Mucosa of descending colon (tissue), 3 donors: ENCODE measurements at places on chromosomes 5 and 9.

- no peak for DNase-seq
These were observed 483.2 kb downstream of the CDH10 start for GRCh38 chr5:24161559-24161958.

GRCh38 chr9:77883846-77884771 is 147.5 kb downstream of the GNAQ start:
- no peak for DNase-seq

DNA sequence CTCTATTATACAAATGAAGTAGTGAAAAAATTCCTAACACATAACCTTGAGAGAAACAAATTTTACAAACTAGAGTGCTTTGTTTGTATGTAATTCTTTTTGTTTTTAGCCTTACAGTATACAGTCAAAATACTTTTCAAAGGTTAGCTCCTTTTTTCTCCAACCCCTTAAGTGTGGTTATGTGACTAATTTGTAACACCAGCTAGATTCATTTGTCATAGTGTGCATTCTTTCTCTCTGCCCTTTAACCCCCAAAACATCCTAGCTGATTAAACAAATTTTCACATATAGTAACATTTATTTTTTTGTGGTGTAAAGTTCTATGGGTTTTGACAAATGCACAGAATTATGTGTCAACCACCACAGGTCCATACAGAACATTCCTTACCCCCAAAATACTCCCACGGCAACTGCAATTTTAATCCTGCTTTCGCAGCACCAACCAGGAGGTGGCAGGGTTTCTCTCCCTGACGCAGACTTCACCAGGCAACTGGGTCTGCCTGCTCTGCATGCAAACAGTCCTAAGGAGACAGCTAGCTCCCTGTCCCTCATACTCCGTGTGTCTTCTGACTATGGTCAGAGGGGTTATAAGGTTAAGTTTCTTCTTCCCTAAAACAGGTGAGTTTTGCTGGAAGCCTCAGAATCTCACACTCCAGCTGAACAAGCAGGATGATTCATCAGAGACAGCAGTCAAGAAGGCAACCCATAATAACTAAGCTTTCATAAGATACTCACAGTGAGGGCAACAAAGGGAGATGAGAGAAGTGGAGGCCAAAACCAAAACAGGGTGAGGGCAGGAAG is 44.5 kb upstream of the NR5A1 start:
- DNase-seq: no peak

DNA sequence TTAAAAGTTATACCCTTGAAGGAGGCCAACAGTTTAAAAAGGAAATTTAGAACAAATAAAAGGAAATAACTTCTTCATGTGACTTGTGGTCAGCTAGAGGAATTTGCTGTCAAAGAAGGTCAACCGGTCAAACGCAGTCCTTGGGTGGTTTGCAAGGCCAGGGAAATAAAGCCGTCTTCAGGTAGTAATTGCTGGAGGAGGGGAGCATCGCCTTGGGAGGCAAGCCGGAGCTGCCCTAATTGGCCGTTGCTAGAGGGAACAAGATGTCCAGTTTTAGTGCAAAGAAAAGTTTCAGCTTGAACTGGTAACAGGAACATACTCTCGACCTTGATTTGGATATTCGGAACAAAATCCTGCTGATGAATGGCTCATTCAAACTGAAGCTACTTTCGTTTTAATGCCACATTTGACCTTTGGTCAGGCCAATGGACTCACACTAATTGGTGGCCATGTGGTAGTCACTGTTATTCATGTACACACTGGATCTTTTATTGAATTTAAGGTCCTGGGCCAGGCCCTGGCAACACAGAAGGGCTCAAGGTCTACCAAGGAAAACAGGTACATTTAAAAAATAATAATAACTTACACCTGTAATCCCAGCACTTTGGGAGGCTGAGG is 47.0 kb upstream of the MYO10 start:
- DNase-seq: peak; percentile 11

DNA sequence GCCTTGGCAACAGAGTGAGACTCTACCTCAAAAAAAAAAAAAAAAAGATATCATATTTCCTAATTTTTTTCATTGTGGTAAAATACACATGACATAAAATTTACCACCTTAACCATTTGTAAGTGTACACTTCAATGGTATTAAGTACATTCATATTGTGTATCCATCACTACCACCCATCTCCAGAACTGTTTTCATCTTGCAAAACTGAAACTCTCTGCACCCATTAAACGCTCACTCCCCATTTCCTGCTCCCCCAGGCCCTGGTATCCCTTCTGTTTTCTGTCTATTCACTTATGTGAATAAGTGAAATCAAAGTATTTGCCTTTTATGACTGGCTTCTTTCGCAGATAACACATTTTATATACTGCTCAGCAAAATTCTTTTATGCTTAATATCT is 12.8 kb downstream of the LRRC8A start:
- DNase-seq: no peak

DNA sequence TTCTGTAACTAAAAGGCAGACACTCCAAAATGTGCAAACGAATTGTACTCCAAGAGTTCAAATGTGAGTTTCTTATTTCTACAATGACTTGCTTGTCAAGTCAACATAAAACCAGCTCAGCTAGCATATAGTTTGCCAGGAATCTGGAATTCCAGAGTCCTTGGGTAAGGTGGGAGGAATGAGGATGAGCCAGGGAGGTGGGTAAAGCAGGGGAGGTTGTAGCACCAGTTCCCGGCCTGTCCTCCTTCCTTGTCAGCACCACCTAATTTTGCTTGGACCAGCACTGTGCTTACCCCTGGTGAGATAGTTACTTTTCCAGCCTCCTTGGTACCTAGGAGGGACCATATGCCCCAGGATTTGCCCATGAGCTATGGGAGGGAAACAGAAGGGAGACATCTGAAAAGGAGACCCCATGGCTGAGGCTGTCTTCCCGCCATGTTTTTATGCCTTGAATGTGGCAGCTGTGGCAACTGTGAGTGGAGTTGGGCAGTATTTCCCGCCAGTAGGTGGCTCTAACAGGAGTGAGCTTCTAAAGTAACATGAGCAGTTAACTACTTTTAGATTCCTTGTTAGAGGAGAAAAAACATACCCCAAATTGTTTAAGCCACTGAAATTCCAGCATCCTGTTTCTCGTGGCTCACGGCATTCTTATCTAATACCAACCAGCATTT is 302.5 kb downstream of the TENT4A start:
- no peak for DNase-seq

DNA sequence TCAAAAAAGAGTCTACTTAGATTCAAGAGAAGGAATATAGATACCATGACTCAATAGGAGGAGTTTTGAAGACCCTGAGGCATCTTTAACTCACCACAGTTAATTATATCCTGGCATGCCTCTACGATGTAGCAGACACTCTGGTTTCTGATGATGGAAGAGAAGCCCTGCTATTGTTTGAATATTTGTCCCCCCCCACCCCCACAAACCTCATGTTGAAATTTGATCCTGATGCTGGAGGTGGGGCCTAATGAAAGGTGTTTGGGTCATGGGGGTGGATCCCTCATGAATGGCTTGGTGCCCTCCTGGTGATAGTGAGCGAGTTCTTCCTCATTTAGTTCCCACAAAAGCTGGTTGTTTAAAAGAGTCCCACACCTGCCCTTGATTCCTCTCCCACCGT is 147.9 kb upstream of the TBCA start:
- no peak for DNase-seq

- DNase-seq: peak; percentile 51
These were observed 34.7 kb downstream of the ADAM19 start for GRCh38 chr5:157540707-157541446.

DNA sequence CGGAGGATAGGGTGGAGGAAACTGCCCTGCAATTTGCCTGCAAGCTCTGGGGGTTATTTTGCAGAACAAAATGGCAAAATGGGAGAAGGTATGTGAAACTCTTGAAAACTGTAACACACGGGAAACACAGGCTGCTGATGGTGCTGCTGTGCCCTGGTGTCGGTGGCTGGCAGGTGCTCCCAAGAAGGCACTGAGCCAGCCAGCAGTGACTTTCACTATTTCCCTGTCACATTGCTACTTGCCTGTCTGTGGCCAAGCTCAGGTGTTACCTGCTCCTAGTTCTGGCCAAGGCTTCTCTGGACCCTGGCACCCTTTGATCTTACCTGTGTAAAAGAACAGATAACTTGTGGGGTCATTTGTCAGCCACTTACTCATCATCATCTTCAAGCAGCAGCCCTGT is 102.2 kb downstream of the CMYA5 start:
- DNase-seq: no peak

DNA sequence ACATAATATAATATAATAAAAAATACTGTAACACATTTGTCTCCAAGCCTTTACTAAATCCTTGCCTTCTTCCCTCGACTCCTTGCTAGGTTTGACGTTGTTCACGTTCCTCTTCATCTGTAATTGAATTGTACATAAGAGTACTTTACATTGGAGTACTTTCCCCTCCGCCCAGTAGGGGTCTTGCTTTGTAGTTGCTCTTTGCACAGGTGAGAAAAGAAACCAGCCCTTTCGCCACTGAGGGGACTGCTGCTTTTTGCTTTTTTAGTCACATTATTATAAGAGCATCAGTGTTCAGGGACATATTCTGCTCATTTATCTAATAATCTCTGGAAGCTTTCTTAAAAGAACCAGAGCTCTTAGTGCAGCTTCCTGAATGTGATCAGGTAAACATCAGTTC is 115.0 kb downstream of the CETN3 start:
- no peak for DNase-seq

GRCh38 chr5:170262061-170263045 is 29.6 kb downstream of the C5orf58 start:
- no peak for DNase-seq

DNA sequence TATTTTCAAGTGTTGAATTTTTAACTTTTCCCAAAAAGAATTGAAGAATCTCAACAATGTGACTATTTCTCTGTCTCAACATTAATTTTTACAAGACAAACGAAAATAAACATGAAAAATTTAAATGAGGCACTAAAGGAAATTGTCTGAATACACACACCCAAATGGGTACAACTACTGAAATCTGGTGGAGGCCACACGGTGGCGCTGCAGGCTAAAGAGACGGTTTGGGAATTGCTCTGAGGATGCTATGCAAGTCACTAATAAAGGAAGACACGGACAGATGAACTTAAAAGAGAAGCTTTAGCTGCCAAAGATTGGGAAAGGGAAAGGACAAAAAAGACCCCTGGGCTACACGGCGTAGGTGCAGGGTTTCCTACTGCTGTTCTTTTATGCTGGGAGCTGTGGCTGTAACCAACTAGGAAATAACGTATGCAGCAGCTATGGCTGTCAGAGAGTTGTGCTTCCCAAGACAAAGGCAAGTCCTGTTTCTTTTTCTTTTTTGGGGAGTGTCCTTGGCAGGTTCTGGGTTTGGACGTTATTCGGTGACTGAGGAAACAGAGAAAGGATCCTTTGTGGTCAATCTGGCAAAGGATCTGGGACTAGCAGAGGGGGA is at the start of gene PCDHB10:
PCDHB10 (plus strand) TSS at position 244 of the 616 bp plus-strand sequence; CDS start at position 444, 200 bp downstream.
- DNase-seq: no peak

- no peak for DNase-seq
These were observed 77.1 kb downstream of the PPARGC1B start for GRCh38 chr5:149807176-149807575.

- no peak for DNase-seq
These were observed 167.8 kb downstream of the DOCK2 start for GRCh38 chr5:169804861-169805260.

DNA sequence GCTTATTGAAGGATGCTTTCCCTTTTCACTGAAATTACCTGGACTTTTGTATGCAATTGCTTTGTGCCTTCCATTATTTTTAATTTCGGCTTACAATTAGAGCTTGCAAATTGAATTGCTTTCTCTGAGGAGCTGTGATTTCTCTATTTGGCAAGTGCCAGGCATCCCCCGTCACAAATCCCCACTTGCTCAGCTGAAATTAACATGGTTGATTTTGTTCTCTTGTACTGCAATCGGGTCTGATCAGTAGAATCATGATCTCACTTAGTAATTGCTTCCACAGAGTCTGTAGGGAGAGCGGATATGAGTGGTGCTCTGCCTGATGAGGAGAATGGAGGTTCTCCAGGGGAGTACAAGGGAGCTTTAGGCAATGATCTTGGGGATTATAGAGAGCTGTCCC is 495.5 kb upstream of the SGCD start:
- DNase-seq: no peak

DNA sequence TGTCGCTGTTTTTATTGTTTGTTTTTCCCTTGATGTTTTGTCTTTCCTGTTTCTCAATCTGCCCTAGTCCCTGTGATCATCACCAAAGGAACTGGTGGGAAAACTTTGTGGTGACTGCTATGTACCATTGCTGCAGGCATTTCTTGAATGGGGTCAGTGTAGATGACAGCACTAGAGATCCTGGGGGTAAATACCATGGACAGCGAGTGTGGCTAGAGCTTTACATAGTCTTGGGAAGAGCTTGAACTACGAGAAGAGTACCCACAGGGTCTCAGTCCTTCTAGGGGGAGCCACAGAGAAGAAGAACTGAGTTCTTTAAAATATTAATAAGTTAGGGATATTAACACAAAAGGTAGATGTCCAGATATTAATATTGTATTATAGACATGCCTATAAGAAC is 138.8 kb downstream of the PAM start:
- DNase-seq: no peak

- DNase-seq: peak; percentile 76
These were observed 33.3 kb upstream of the ABCA1 start for GRCh38 chr9:104961238-104961637.

- no peak for DNase-seq
These were observed 133.0 kb upstream of the EFNA5 start for GRCh38 chr5:107803728-107804127.

- no peak for DNase-seq
These were observed 12.8 kb upstream of the LAMC3 start for GRCh38 chr9:130996205-130996604.

DNA sequence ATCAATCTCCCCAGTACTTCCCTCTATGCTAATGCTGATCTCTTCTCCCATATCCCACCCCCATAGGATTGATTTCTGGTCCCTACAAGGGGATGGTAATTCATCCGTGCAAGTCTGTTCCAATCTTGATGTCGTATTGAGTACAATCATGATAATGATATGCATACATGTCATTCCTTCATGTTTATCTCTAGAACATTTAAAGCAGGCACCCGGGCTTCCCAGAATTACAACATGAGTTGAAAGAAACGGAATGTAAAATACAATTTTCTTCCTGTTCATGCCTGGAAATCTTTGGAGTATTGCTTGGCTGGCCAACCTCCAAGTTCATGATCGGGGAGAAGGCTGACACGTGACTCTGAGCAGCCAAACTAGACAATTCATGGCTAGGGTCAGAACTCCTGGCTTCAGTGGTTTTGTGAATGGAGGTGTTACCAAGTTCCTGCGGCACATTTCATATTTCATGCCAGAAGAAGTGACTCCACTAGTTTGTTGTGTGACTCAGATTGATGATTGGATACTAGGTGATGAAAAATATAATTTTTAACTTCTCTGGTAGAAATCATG is 66.6 kb downstream of the C9orf152 start:
- DNase-seq: no peak

GRCh38 chr9:104775976-104776375 is 12.0 kb downstream of the NIPSNAP3B start:
- no peak for DNase-seq

GRCh38 chr9:22037954-22038690 is 29.0 kb upstream of the CDKN2B start:
- no peak for DNase-seq

GRCh38 chr5:34580983-34581382 is 75.1 kb upstream of the RAI14 start:
- DNase-seq: no peak
